AG10803 (cell line): ENCODE measurements at places on chromosomes 1 and 21.

DNA sequence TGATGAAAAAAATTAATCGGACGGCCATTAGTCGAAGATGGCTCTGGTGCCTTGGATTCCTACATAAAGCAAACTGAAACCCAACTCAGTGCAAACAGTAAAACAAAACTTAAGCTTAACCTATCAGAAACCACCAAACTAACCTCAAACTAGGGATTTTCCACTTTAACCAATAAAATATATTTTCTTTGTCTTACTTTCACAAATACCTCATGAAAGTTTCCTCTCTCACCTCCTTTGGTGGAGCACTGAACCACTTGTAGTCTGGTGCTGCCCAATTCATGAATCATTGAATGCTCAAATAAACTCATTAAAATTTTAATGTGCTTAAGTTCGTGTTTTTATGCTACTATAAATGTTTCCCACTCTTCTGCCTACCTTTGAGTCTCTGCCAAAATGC, 7.0 kb downstream of the ADORA3 start:
- no peak for DNase-seq

- DNase-seq, result no peak
Measured at GRCh38 chr1:64046243-64046642, 157.2 kb upstream of the UBE2U start.

GRCh38 chr21:28875078-28875477, 117.6 kb downstream of the LTN1 start:
- DNase-seq, result no peak

DNA sequence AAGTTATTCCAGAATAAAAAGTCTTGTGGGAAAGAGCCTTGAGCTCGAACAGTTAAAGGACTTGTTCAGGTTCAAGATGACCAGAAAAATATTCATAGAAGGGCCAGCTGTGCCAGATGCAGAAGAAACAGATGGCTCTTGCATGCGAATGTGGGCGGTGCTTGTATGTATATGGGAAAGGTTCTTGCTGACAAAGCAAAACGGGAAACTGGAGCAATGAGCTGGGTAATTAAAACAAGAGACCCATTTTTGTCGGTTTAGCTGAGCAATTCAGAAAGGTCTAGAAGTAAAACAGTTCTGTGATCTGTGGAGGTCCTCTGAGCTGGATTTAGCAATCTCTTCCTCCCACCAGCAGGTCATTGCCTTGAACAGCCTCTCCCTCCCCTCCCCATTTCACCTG, 107.2 kb upstream of the MARK1 start:
- DNase-seq, result no peak

DNA sequence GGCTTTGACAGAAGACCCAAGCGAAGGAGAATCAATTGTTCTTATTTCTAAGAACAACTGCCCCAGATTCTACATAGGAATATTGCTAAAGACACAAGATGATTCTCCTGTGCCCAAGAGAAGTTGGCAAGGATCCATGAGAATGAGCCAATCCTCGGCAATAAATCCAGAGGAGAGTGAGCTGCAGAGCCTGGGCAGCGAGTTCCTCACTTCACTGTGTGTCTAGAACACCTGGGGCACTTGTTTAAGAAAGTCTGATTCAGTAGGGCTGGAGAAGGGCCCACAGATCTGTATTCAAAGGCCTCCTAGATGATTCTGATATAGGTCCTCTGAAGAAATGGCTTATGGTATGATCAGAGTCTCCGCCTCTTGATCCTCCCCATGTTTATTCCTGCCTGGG, 31.8 kb downstream of the GADD45A start:
- peak; percentile 75 for DNase-seq

- peak; percentile 83 for DNase-seq
Measured at GRCh38 chr1:115166531-115167091, 77.3 kb upstream of the TSPAN2 start.

GRCh38 chr1:53182111-53182593, 14.5 kb upstream of the CPT2 start:
- peak; percentile 80 for DNase-seq

DNA sequence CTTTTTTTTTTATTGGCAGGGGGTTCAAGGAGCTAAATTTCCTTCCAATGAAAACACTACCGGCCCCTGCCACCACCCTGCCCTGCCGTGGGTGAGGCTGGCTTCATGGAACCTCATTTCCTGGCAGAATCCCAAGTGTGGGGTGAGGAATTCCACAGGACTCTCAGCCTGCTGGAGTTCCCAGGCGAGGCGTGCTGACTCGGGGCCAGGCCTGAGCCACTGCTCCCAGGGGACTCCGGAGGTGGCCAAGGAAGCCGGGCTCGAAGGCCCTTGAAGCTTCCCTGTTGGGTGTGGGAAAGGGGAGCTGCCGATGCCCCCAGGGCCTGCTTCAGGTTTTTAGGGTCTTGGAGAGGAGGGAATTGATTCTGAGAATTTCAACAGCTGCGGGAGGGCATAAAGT, 95.3 kb upstream of the ACTRT2 start:
- DNase-seq, result no peak

DNA sequence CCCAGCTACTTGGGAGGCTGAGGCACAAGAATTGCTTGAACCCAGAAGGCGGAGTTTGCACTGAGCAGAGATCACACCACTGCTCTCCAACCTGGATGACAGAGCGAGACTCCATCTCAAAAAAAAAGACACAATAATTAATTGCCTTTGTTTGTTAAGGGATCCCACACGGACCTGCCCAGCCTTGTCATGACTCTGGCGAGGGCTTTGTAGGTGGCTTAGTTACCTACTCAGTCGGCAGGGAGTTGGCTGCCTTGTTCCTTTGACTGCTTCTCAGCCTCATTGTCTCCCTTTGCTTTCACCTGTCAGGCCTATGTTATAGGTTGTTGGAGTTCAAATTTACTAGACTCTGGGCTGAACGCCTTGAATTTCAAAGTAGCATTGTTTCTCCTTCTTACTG, 82.0 kb downstream of the UBE4B start:
- no peak for DNase-seq
